Umbilical cord (tissue), 2 donors: ENCODE measurements at places on chromosomes 6 and 20. TPM values are rescaled to one million over a fixed set of nuclear protein-coding genes. Genes with fewer than 3 reads are reported as not detected.

The RUNX2 gene
- 6.3 TPM for total RNA-seq

The TMEM244 gene
- total RNA-seq = not detected

DNA sequence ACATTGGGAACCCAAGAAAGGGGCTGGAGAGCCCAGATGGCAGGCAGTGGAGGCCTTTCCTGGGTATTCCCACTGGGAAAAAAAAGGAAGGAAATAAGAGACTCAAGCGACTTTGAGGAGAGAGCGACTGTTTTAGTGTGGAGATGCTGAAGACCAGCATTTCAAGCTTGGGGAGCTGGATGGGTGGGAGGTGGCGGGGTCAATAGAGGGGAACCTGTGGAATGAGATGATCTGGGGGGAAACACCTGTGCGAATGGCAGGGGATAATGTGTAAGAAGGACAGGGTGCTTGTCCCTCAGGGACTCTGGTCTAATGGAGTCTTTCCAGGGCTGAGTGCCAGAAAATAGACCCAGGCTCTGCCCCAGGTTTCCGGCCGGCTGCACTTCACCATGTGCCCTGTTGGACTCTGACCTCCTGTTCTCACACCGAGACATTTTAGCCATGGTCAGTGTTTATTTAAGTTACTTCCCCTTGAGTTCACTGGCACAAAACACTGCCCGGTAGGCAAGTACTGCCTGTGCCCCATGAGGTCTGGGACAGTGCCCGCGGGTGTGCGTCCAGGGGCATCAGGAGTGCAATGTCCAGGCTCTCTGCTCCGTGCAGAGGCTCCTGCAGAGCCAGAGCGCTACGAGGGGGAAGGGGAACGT lies 50.4 kb upstream of the NKX2-2 start:
- no peak for DNase-seq

GRCh38 chr20:10781526-10781925 lies 107.7 kb upstream of the JAG1 start:
- DNase-seq = no peak

GRCh38 chr6:42441697-42442081 lies 10.0 kb downstream of the TRERF1 start:
- peak; percentile 75 for DNase-seq

DNA sequence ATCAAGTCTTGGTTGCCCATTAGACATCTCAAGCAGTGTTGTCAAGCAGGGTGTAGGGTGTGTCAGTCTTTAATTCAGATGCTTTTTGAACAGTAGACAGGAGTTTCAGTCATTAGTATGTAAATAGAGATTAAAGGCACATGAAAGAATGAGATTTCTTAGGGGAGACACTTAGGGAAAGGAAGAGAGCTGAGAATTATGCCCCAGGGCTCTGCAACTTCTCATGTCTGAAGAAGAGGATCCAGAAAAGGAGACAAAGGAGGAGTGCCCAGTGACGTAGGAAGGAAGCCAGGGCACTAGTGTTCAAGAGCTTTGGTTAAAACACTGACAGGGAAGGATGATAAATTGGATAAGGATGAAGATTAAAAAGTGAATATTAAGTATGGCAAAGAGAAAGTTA lies 569.7 kb downstream of the NKAIN2 start:
- DNase-seq = no peak

- no peak for DNase-seq
These were observed 75.1 kb downstream of the MYO6 start for GRCh38 chr6:75824160-75824559.

GRCh38 chr6:22647719-22648118 lies 78.4 kb downstream of the HDGFL1 start:
- no peak for DNase-seq

DNA sequence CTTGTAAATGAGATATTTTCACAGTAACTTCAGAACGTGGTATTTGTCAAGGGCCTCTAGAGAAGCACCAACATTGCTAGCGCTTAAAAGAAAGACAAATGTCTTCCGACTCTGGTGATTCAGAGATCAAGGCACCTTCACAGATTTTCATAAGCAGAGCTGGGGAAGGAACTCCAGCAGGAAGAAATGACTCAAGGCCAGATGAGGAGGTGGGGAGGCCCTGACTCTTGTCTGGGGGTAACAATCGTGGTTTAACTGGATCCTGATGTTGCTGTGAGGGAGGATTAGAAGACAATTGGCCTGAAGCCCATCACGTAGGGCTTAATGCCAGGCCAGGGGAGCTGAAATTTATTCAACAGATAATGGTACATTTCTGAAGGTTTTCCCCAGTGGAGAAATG lies 122.9 kb upstream of the QKI start:
- DNase-seq = no peak
